ENCODE measurements at places on chromosomes 12 and 14.

GRCh38 chr12:46657453-46658411 is 168.1 kb downstream of the SLC38A4 start:
- peak; percentile 41 for DNase-seq

DNA sequence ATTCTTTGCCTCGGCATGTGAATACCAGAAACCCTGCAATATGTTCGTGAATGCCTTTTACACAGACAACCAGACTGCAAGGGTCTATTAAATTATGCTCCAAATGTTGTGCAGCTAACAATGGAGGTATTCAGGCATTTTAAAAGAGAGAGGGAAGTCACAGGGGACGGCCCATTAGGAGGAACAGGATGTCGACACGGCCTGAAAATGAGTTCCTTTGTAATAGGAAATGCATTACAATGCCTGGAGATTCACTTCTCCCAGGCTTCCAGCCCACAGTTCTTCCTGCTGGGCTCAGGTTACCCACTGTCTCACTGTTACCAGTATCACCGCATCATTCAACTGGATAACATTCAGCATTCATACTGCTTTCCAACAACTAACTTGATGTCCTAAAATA is 2.5 kb downstream of the DUSP6 start:
- DNase-seq = peak; percentile 62

- peak; percentile 60 for DNase-seq
These were observed 52.2 kb downstream of the SSH1 start for GRCh38 chr12:108805136-108805535.

DNA sequence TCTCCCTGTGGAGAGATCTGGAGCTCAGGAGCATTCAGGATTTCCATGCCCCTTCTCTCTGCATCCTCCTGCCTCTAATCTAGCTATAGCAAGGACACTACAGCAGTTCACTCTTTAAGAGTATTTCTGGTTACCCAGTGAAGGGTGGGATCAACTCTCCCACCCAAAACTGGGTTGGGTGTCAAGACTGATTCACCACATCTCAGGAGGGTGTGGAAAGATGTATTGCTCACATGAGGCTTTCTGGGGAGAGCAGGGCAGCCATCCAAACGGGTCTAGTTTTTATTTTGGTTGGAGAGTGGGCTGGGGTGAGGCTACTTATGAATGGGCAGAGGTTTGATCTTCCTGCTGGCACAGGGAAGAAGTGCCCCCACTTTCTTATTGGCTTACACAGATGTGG is 18.6 kb downstream of the C12orf75 start:
- DNase-seq = no peak

DNA sequence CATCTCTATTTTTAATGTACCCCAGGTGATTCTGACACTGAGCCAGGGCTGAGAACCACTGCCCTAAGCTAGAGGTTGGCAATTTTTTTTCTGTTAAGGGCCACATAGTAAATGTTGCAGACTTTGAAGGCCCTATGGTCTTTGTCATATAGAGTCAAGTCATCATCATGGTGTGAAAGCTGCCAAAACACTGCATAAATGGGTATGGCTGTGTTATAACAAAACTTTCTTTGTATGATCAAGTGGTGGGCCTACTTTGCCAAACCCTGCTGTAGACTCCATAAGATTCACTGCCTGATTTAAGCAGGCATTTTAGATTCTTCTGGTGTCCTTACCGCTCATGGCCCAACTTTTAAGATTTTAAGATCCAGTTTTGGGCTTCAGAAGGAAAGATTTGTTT is 76.8 kb downstream of the CLMN start:
- no peak for DNase-seq

- peak; percentile 51 for DNase-seq
These were observed 183.3 kb upstream of the CDKN3 start for GRCh38 chr14:54213536-54213935.

DNA sequence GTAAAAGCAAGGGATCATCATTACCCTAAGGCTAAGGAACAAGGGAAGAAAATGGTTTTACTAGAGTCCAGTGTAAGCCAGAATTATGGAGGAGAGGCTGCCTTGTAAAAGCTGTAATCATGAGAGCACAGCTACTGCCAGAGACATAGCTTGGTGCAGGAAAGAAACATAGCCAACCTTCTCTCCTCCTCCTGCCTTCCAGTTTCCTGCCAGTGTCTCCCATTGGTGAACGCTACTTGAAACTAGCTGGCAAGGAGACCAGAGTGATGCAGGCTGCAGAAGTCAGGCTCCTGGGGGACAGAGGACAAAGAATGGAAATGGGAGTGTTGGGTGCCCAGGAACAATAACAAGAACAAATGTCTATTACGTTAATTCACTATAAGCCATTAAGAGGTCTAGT is 158.5 kb downstream of the NELL2 start:
- DNase-seq = no peak

DNA sequence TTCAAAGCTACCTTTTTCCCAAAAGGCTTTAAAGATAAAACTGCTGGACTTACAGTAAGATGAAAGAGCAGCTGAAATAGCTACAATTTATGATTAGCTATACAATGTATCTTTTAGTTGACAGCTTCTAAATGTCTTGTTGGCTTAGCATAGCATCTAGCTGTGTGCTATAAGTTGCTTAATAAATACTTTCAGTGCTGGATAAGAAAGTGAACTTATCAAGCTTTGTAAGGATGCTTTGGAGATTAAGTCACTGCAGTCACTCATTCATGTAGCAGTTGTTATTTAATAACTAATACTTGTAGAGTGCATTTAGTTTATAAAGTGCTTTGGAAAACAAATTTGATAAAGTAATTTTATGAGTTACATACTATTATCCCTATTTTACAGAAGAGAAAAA is 14.6 kb downstream of the CFAP54 start:
- no peak for DNase-seq

DNA sequence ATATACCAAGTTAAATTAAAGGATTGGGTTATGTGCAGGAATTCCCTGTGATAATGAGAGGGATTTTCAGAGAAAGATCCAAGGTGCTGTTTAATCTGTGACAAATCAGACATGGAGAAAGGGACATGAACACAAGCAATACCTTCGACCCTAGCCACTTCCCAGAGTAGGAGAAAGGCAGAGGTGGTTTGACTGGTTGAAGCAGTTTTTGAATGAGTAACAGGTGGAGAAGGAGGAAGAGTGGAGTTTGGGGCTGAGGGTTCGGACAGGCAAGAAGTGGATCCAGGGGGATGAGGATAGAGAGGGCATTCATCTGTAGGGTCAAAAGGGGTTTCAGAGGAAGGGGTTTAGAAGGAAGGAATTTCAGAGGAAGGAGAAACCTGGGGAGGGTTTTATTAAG is 27.4 kb upstream of the A2M start:
- DNase-seq = no peak

DNA sequence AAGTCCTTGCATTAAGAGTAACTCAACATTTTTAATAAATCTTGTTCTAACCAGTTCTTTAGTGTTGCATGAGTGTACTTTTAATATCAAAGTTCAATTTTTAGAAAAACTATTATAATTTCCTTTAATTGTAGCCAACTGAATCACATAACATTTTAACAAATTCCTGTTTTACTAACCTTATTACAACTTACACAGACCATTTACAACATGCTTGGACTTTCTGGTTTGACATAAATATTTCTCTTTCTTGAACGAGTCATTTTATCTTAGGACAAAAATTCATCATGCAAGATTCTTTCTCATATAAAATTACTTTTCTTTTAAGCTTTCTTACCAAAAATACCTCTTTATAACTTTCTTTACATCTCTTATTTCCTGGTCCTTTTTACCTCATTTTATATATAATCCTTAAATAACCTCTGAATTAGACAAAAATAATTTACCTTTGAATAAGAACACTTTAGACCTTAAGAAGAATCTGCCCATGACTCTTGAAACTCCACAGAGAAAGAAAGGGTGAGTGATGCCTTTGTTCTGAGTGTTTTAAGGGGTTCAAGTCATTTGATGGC is 3.9 kb downstream of the SLCO1A2 start:
- no peak for DNase-seq

- DNase-seq = no peak
These were observed 110.4 kb downstream of the ESRRB start for GRCh38 chr14:76486251-76486743.

Measured in AG10803 (cell line).